ENCODE measurements at places on chromosomes 5 and 9.

- no peak for DNase-seq
Observed at GRCh38 chr5:67395790-67396418, 199.3 kb upstream of the CD180 start.

GRCh38 chr5:66637994-66638393, 41.8 kb downstream of the MAST4 start:
- DNase-seq = no peak

DNA sequence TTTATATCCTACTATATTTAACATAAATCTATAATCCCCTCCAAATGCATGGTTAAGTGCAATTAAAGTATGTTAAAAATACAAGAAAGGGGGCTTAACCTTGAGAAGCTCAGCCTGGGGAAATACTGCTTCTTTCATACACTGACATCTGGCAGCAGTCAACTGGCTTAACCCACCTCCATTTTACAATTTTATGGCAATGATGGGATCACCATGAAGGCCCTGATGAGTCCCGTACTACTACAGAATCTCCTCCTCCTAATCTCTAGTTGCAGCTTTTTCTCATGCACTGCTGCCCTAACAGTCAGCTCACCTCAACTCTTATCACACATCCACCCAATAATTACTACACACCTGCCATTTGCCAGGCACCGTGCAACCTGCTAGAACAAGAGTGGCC, 40.9 kb downstream of the ZNF608 start:
- no peak for DNase-seq

GRCh38 chr5:109451146-109451545, 41.4 kb upstream of the PJA2 start:
- DNase-seq = no peak

- DNase-seq = no peak
Observed at GRCh38 chr5:168055141-168055683, 236.2 kb upstream of the WWC1 start.
